ENCODE measurements at places on chromosomes 1 and 21.

DNA sequence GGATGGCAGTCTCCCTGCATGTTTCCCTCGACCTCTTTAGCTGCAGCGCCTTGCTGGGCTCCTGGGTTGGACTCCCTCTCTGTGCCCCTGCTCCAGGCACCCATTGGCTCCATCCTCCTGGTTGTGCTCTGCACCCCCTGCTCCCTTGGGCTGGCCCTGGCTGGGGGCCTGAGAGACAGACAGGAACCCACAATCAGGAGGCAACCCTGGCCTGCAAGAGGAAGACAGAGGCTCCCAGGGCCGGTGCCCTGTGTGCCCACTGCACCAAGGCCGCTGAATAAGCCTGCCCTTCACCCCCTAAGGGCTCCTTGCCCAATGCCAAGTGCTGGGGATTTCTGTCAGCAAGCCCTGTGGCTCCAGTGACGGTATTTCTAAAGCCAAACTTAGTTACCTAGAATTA lies 31.5 kb upstream of the LHX4 start:
- no peak for DNase-seq

DNA sequence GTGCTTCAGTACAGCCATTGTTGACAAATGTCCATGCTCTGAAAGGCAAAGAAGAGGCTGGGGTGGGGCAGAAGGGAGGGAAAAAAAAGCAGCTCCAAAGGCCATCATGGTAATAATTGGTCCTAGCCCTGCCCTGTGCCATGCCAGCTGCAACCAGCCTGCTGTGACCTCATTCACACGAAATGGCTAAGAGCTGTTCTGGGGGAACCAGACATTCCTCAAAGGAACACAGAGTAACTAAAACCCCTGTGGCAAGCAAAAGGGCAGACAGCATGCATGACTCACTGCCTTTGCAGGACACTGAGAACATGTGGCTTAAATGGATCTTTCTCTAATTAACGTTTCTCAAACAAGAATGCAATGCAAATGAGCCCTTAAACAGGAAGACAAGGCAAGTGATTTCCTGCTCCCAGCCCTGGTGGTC lies 42.3 kb downstream of the STYXL2 start:
- no peak for DNase-seq

GRCh38 chr1:218394416-218394815 lies 49.3 kb downstream of the TGFB2 start:
- DNase-seq = peak; percentile 52

- no peak for DNase-seq
Measured at GRCh38 chr1:1889090-1889750, 1.7 kb downstream of the GNB1 start.

- DNase-seq = no peak
Measured at GRCh38 chr1:218513328-218513727, 168.2 kb downstream of the TGFB2 start.

DNA sequence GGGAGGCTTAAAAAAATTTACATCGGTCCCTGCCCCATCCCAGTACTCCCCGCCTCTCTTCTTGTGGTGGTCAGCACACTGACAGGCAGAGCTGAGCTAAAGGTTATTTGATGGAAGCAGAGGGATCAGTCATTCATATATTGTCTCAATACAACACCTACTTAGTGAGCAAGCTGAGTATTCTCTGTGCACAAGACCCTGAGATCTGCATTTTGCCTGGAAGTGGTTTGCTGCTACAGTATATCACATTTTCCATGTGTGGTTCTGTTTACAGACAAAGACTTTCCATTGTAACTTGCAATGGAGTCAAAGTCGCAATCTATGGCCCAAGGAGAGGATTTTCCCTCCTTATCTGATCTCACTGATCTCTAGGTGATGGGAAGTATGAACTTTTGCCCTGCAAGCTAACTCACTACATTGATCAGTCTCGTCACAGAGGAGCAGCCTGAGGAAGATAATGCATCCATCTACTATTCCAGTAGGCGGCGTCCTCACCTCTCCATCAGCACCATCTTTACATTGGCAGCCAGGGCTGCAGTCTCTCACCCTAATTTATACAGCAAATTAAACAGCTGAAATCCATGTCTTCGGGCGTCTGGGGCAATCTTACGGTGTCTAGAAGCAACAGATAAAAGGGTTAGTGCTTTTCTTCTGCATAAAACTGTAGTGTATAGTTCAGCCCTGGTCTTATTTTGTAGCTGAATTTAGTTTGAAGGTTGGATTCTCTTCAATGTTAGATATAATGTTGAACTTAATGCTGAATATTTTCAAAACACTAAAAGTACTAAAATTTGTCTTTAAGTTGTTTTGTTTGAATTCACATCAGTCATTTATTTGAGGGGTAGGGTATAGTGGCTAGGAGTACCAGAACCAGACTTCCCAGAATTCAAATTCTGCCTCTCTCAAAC lies 3.2 kb upstream of the TRAF5 start:
- peak; percentile 76 for DNase-seq

GRCh38 chr1:86993269-86993985 lies 79.0 kb downstream of the HS2ST1 start:
- DNase-seq = no peak

DNA sequence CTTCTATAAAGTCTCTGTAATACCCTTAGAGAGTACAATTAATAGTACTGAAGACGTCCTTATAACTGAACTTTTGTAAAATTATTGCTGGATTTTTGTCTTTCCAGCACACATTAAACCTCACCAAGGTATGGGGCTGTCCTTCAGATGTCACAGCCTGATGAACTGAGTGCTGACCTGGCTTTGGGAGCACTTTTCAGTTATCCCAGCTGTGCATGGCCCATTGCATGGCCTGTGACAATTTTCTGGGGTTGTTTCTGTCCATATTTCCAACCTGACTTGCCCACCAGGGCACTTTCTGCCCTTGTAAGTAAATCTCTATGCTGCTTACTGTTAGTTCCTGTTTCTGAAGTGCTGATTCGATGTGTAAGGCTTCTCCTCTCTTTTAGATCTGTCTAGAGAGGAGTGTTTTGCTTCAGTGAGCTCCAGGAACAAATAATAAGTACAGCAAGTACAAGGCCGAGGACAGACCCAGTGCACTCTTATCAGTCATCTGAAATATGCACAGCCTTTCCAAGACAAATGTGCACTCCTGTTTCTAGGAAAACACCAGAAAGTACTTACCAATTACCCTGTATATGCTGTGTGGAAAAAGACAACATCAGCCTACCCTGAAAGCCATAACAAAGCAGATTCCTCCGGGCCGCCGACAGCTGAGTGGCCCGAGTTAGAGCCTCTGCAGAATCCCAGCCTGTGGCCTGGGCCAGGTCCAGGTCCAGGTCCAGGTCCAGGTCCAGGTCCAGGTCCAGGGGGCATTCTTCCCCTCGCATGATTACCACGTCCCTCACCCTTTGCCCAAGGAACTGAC lies 121.7 kb downstream of the DHRS3 start:
- no peak for DNase-seq

DNA sequence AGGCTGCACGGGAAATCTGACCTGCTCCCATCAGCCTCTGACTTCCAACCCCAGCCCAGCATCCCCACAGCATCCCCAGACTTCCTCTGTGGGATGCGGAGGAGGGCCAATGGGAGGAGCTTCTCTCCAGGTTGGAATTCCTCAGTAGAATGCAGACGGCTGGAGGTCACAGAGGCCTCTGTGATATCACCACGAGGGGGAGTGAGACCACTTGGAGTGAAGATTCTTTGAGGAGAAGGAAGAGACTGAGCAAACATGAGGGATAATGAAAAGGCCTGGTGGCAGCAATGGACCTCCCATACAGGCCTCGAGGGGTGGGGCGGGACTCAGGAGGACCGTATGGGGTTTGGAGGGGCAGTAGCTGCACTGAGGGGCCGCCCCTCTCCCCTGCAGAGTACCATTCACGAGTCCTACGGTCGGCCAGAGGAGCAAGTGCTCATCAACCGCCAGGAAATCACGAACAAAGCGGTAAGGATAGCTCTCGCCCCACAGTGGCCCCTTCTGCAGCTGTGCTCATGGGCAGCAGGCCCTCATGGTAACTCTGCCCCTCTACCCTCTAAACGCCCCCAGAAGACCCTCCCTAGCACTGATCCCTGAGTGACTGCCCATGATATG lies at the start of gene CATSPER4:
Gene CATSPER4, plus strand, starts transcription at position 230 of the 615 bp plus-strand sequence. Its CDS starts 26 bp downstream, at position 256.
- peak; percentile 40 for DNase-seq

DNA sequence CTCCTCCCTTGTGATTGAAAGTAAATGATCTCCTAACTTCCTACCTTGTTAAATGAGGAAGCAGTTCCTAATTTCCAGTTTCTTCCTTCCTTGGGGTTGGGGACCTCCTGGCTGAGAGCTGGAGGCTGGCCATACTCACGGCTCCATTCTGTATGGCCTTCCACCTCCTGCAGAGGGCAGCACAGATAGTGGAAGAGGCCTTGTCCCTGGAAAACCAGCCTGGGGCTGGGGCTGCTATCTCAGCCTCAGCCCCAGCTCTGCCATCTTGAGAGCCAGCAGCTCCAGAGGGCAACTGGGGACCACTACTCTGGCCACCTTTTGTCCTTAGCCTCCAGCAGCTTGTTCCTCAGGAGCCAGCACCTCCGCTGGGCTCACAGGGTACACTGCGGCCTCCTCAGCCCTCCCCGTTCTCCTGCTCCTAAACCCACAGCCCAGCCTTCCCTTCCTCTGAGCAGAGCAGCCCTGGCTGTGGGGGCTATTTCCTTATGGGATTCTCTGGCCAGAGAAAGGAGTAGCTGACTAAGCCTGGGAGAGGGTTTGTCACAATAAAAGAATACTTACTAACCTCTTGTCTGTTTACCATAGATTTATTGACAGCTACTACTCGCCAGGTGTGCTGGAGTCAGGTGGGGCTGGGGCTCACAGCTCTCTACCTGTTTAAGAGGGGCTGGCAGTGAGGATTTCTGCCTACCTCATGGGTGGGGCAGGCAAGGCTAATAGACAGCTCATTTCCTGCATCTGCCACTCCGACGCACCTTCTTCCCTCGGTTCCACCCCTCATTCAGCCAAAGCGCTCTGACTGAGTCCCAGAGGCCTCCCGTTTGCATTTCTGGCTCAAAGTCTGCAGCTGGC lies 6.3 kb downstream of the TMEM234 start:
- DNase-seq = peak; percentile 46

- no peak for DNase-seq
Measured at GRCh38 chr1:246074421-246074820, 432.7 kb downstream of the SMYD3 start.

DNA sequence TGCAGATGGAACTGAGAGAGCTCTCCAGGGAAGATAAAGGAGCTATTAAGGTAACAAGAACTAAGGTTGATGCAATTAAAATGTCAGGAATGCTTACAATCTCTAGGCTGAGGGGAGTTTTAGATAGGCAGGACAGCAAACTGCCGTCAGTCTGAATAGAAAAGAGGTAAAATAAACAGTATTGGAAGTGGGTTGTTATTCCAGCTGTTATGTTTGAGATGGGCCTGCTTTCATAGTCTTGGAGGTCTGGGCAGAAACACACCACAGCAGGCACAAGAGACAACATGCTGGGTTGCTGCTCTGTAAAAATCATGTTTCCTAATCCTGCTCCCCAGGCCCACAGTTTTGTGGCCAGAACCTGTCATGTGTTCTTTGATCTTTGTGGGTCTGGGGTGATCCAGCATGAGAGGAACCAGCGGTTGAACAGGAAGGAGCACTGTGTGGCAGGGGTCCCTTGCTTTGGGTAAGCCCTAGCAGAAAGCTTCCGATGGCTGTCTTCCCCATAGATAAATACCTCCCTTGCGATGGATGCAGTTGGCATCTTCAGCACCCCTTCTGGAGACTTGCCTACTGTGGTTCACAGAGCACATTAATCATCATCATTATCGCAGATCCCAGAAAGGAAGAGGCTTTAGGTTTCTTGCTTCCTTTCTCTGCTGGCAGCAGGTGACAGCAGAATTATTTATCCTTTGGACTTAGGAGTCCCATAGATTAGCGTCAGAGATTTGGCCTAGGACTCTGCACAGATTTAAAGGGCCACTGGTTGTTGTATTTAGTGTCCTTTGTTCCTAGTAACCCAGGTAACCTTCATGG lies 97.1 kb downstream of the AK5 start:
- no peak for DNase-seq

- DNase-seq = no peak
Measured at GRCh38 chr1:209772126-209772525, 12.2 kb downstream of the C1orf74 start.

- no peak for DNase-seq
Measured at GRCh38 chr1:42323551-42323950, 11.5 kb downstream of the FOXJ3 start.

GRCh38 chr1:32208469-32208868 lies 420 bp upstream of the DCDC2B start:
- DNase-seq = no peak

- no peak for DNase-seq
Measured at GRCh38 chr1:19450811-19451515, 34.4 kb downstream of the CAPZB start.

- peak; percentile 9 for DNase-seq
Measured at GRCh38 chr1:53572065-53572814, 113.0 kb downstream of the DMRTB1 start.

DNA sequence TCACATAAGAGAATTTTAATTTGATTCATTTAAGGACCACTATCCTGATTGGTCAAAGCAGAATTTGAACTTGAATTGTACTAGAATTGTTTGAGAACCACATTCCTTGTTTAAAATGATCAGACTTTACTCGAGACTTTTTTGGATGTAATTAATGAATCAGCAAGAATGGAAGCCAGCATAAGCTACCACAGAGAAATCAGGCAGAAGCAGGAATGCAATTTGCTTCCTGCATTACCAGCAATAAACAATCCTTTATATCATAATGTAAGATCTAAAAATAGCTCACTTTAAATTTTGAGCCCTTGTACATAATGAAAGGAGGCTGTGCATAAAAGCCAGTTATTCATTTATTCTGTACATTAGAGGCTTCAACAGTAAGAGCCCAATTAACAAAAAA lies 119.8 kb upstream of the BACE2 start:
- DNase-seq = no peak

DNA sequence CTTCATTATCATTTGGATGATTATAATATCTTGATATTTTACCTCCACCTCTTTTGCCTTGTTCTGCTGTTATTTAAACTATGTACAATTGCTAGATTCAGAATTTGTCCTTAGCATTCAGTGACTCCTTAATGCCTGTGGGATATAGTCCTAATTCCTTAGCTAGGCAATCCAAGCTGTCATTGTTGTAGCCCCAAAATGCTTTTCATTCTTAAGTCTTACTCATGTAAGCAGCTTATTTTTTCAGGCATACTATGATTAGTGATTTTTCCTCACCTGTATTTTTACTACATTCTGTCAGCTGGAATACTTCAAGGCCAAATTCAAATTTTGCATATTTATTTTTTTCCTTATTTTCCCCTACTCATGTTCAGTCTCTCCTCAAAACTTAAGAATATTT lies 13.4 kb downstream of the PKN2 start:
- DNase-seq = no peak

DNA sequence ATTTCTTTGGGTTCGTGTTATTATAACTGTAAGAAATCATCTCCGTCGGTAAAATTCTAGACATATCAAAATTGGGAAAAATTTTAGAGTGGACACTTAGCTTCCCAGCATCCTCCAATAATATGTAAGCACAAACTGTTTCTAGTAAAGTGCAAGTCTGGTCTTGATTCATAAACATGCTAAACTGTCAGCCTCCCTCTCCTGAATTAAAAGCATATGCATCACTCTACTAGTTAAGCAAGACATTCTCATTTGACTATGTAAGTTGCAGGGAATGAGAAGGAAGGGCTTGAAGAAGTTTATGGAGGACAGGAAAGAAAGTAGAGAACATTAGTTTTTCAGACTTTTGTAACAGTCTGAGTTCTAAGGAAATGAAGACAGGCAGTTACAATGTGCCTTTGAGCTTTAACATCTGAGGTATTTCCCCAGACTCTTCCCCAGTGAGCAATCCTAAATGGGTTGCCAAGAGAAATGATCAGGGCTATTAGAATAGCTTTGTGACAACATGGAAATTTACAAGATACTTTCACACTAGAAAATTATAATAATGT lies 90.0 kb downstream of the TYW3 start:
- DNase-seq = no peak

Data from NCI-H1092 treated with DMSO at 0.1 percent for 48 hours (cell line).